ENCODE measurements at places on chromosomes 6 and 20.

DNA sequence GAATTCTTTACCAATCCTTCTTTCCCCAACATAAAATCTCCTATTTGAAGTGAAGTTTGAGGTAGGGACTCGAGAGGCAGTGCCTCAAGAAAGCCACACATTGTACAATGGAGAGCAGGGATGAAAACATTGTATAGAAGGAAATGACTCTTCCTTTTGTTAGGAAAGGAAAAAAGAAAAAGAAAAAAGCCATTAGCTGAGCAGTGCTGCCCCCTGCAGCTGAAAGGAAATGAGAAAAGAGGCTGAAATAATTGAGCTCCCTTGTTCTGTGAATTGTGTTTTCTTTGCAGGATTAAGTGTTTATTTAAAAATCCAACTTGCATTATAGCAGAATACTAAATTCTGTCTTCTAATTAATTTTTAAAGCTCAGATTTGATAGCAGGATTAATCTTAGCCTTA, 162.9 kb upstream of the SASH1 start:
- no peak for DNase-seq

GRCh38 chr6:110495949-110496348, 19.5 kb upstream of the SLC22A16 start:
- no peak for DNase-seq

GRCh38 chr6:30881392-30882203, 2.7 kb upstream of the DDR1 start:
- DNase-seq: no peak

DNA sequence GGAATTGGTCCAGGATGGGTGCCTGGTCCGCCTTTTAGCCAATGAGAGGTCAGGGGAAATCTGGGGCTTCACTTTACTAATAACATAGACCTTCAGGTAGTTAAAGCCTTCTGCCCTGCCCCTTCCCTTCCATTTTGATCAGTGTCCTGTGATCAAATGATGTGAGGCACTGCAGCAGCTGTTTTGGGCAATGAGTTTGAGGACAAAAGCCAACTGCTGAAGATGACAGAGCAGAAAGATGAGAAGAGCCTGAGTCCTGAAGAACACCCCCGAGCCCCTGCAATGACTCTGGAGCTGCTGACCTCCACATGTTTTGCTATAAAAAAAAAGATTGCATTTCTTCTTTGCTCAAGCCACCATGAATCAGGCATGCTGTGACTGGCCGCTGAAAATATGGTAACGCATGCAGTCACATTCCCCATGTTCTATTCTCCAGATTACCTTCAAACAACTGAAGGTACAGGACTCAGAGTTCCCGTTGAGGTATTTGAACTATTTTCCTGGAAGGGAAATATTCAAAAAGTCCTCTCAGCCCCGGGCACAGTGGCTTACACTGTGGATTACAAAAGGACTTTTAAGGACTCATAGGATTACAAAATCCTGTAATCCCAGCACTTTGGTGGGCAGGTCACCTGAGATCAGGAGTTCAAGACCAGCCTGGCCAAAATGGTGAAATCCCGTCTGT, 45.7 kb upstream of the B4GALT5 start:
- no peak for DNase-seq

DNA sequence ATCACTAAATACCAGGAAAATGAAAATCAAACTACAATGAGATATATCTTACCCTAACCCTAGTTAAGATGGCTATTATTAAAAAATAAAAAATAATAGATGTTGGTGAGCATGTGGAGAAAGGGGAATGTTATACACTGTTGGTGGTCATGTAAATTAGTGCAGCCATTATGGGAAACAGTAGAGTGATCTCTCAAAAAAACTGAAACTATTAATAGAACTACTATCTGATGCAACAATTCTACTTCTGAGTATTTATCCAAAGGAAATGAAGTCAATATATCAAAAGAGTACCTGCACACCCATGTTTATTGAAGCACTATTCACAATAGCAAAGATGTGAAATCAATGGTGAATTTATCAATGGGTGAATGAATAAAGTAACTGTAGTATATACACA, 48.6 kb downstream of the HLA-A start:
- no peak for DNase-seq

GRCh38 chr20:16437387-16437996, 135.8 kb downstream of the KIF16B start:
- no peak for DNase-seq

- no peak for DNase-seq
Observed at GRCh38 chr20:51275826-51276225, 252.9 kb upstream of the KCNG1 start.

GRCh38 chr20:12311094-12311865, 393.6 kb downstream of the BTBD3 start:
- no peak for DNase-seq

DNA sequence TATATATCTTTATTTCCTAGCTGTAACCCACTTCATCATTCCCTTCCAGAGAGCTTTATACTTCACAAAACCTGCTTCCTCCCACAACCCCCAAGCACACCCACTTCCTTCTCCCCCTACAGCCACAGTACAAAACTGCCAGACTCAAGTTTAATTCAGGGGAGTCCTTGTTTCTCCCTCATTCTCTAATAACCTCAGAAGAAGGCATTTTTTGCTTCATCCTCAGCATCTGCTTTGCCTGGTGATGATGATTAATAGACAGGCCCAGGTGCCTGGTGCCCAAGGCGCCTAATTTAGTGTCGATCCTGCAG, 414.3 kb downstream of the KIF16B start:
- no peak for DNase-seq

GRCh38 chr6:10720265-10720959, 2.5 kb upstream of the TMEM14C start:
- DNase-seq: peak; percentile 22

DNA sequence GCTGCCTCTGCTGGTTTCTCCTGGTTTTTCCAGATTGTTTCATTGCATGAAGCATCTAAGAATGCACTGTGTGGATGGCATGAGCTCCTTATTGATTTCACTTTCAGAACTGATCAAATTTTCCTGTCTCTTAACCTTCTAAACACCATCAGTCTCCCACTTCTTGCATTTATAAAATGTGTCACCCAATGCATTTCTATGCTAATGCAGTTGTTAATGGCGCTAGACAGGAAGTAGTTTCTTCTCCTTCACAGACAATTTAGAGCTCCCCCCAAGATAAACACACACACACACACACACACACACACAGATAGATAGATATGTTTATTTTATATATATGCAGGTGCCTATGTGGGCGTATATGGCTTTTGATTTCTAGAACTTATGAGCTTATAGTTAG, 45.6 kb upstream of the FOXA2 start:
- DNase-seq: no peak

DNA sequence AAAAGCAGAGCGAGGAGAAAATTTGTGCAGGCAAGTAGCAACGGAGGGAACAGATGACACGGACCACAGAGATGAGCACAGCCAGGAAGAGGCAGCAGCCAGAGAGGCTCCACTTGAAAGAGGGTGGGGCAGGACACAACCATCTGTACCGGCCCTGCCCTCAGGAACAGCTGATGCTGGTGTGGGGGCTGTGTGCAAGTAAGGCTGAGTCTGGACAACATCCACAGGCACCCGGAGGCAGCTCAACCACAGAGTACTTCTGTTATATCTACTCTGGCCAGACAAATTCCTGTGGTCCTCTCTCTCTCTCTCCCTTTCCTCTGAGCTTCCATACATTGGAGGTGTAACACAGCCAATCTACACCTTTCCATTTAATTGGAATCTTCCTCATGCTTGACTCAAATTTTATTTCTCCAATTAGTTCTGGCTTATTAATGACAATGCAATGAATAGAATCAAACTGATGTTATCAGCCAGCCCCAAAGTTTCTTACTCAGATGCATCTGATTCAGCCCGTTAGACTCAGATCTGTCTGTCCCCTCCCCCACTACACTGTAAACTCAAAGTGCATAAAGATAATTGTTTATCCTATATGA, 24.9 kb downstream of the KIF13A start:
- no peak for DNase-seq

- no peak for DNase-seq
Observed at GRCh38 chr20:49877386-49877921, 37.9 kb downstream of the SPATA2 start.

DNA sequence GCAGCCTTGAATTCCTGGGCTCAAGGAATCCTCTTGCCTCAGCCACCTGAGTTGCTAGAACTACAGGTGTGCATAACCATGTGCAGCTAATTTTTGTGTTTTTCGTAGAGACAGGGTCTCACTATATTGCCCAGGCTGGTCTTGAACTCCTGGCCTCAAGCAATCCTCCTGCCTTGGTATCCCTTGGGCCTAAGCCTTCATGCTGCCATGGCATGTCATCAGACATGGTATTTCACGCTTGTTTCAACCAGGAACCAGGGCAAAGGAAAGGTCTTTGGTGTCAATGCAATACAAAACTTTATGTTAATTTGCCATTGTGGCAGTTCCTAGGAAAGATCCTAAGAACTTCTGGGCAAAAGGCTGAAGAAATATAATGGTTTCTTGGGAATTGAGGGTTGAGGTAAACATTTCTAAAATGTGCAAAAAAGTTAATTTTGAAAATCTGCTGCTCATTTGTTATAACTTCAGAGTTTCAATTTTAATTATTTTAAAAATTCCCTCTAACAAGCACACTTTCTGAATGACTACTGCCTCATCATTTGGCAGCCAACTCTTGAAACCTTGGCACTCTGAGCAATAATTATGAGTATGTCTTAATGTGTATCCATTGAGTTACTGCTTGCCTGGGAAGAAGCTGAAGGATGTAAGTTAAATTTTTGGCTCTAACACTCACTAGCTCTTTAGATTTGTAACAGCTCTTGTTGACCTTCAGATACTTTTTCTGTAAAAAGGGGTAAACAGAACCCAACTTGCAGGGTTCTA, 154.1 kb downstream of the GJA10 start:
- DNase-seq: no peak

DNA sequence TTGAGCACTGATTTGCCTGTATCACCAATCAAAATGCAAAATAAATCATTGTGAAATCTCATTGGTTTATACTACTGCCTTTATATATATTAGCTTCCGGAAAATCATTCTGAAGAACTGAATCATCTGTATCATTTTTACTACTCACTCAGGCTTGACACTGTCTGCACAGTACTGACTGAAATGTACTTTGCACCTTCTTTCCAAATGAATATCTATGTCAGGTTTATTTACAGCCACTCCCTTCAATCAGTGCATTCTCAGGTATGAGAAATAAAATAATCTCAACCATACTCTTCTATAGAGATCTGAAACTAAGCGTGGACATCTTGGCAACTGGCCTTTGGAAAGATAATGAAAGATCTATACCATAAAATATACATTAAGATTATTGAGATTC, 2.7 kb downstream of the KHDRBS2 start:
- no peak for DNase-seq

DNA sequence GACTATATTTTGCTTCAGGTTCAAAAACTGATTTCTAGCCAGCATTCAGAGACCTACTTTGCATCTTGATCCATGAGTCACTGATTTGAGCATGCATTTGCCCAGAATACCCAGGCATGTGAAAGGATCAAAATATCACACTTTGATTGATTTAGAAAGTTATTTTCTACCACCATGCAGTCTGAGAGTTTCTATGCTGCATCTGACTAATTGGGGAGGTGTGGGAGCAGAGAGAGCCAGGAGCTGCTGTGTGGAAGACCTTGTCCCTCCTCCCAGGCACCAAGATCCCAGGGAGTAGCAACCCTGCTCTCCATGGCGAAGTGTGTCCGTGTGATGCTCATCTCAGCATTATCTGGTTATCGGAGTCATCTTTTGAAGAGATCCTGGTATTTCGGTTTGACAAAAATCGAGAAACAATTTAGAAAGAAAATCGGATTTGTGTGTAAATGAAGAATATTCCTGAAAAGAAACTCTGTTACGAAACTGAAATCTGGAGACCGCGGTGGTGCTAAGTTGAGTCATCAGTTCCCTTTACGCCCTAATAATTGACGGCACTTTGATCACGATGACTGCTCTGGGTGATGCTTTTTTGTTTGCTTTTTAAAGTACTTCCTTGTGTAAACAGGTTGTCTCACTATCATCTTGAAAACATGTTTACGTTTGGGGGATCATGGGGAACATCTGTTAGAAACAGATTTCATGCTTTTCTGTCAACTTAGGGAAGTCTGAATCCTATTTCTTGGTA, 193.4 kb downstream of the BACH2 start:
- no peak for DNase-seq

GRCh38 chr6:91240878-91241603, 654.2 kb upstream of the MAP3K7 start:
- no peak for DNase-seq

DNA sequence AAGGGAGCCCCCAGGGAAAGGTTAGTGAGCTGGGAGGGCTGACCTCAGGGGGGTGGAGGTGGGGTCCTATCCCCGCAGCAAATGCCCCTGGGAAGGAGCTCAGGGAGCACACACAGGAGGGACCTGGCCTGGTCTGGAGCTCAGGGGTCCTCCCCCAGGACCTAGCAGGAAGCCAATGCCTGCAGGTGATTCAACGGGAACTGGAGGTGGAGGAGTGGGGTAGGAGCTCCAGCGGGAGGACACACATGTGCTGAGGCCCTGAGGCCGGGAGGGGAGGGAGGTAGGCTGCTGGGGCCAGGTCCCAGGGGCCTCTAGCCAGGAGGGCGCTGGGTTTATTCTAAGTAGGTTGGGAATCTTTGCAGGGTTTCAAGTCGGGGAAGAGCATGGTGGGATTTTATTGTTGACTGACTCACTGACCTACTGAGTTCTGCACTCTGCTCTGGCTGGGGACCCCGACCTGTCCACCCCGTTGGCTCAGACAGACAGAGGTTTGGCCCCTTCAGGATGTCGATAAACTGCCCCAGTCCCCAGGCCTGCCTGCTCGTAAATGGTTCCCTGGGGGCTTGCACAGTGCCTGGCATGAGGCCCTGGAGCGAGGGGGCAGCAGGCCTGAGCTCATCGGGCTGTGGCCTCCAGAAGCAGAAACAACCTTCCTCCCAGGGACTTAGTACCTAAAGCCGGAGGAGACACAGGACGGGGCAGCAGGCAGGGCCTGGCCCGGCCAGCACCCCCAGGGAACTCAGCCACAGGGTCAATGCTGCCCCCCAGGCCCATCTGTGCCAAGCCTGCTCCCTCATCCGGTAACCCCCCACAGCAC, 62.3 kb downstream of the RIPOR3 start:
- DNase-seq: no peak

DNA sequence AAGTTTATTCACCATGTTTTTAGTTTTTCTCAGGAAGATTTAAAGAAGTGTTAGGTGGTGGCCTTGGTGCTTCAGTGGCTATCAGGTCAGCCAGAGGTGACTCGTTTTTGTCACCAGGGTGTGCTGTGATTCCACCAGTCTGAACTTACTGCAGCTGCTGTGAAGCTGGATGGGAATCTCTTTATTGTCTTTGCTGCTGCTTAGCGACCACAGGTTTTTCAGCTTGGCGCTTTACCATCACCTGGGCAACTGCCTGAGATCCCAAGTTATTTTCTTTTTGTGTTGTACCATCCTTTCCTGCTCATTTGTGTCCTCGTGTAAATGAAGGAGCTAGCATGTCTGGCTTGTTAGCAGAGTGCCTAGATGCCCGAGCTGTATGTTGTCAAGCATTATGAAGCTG, 146.9 kb downstream of the MACROD2 start:
- no peak for DNase-seq

- DNase-seq: no peak
Observed at GRCh38 chr20:59620860-59621505, 16.6 kb downstream of the PHACTR3 start.

GRCh38 chr6:72691249-72691648, 69.4 kb downstream of the KCNQ5 start:
- no peak for DNase-seq

- DNase-seq: no peak
Observed at GRCh38 chr6:160477901-160478300, 129.7 kb downstream of the SLC22A3 start.

Measured in stimulated activated CD8-positive, alpha-beta memory T cell treated with anti-CD3 and anti-CD28 coated beads, Interleukin-7, amount 100 ng/mL, for 1 hour (primary cell).